Stimulated activated CD4-positive, alpha-beta T cell treated with anti-CD3 and anti-CD28 coated beads, Interleukin-15, amount 100 ng/mL, for 24 hours (primary cell): ENCODE measurements at places on chromosomes 3 and 15.
A peak's percentile ranks its signal among the peaks of the same experiment; 100 is the strongest.

- DNase-seq, result no peak
These were observed 33.3 kb upstream of the HACD2 start for GRCh38 chr3:123618076-123618708.

DNA sequence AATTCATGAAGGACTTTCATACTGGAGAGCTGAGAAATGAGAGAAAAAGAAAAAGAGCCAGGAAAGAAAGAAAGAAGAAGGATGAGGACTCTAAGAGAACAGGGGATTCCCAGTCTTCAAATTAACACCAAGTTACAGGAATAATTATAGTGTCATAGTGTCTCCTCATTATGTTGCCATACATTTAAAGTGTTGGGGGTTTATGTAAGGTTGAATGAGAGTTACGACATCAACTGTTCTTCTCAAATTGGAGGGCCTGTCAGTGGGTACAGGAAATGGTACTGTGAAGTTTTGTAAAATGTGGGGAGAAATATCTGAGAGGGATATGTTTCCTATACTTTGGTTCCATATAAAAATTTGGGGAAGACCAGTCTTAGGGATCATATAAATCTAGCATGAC is 12.3 kb upstream of the CD200 start:
- no peak for DNase-seq

GRCh38 chr15:77476995-77477394 is 56.3 kb downstream of the HMG20A start:
- no peak for DNase-seq

GRCh38 chr15:58324533-58324932 is 107.3 kb upstream of the LIPC start:
- no peak for DNase-seq

GRCh38 chr3:18442756-18443664 is 17.9 kb upstream of the SATB1 start:
- peak; percentile 50 for DNase-seq

DNA sequence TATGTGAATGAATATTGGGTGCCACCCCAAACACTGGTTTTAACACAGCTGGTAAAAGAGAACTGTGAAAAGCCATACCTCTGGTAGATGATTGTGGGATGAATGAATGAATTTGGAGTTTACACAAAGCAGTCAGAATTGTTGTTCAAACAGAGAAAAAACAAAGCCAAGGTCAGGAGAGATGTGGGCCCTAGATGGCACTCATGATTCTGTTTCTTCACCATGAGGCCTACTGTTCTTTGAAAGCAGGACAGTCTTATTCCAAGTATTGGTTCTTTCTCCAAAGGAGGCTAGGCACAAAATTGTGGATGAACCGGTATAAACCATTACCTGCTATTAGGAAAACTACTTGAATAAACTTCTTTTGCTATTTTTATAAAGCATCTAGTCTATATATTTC is 97.6 kb downstream of the SAMMSON start:
- DNase-seq, result no peak

DNA sequence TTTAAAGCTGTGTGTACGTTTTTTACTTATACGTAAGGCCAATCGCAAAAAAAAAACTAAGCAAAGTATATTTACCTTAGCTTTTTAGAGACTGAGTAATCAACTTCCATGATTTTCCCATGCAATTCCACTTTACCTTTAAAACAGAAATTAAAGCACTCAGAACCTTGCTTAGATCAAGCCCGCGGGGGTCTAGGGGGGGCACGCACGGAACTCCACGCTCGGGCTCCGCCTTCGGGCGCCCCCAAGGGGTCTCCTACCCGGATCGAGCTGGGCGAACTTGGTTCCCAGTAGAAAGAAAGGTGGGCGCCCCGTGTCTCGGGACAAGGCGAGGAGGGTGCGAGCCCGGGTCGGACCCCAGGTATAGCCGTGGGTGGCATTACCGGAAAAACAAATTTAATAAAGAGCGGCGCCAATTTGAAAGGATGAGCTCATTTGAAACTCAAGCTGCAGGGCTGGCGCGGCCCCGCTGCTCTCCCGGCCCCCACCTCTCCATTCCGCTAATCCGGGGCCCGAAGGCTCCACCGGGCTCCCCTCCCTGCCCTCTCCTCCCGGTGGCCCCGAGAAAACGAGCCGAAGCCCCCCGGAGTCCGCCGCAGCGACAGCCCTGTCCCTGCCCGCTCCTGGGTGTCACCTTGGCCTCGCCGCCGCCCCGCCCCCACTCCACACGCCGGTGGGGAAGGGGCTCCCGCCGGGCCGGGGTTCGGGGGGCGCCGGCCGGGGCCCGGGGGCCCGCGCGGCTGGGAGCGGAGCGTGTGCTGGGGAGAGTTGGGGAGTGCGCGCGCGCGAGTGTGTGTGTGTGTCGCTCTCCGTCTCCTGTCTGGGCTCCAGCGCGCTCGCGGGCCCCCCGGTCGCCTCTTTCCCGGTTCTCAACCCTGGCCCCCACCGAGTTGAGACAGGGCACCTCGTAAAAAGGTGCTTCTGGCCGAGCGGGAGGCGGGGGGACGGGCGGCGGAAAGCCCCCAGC is 1.5 kb downstream of the IGF2BP2 start:
- peak; percentile 50 for DNase-seq

- DNase-seq, result no peak
These were observed at the start of gene ARL14 for GRCh38 chr3:160676547-160677303. Gene ARL14 (plus strand): TSS chr3:160677160. CDS start chr3:160677347, 187 bp downstream.

DNA sequence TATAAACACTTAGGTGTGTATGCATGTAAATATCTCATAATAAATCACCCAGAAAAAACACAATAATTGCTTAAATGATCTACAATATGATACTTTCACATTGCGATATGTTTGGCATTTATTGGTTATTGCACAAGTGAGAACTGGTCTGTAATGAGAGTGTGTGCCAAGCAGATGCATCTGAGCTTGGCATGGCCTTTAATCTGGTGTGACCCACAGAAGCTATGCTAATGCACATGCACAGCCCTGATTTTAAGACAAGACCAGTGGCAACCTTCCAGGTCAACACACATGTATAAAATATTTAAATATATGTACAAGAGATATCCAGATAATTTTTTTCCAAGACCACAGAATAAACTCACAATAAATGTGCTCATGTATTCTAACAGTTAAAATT is 42.7 kb downstream of the C2CD4A start:
- DNase-seq, result no peak

DNA sequence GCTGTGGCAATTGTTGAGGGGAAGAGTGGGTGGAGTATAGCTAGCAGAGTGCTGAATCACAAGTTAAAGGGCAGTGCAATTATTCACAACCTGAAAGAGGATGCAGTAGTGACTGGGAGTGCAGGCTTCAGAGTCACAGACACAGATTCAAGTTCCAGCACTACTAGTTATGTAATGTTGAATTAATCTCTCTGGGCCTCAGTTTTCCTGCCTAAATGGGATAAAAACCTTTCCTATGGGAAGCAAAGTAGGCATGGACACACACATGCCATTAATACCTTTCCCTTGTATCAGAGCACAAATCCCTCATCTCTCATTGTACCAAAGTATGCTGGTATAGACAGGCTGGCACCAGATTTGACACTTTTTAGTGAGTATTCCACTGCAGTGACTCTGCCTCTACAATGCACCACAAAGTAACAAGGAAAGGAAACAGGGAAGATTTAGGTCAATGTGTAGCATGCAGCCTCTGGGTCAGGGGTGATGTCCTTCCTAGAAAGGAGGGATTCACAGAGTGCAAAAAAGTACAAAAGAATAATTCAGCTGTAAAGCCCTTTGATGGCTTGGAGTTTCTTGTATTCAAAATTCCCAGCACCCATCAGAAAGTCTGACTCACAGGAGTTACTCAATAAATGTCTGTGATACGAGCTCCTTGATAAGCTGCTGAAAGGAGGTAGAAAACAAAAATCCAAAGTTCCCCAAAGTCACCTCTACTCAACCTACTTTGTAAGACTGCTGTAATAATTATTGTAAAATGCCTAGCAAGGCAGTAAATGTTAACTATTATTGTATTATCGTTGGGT is 507.5 kb upstream of the TGFBR2 start:
- DNase-seq, result no peak

GRCh38 chr15:92631721-92632120 is 23.9 kb downstream of the FAM174B start:
- DNase-seq, result peak; percentile 31

DNA sequence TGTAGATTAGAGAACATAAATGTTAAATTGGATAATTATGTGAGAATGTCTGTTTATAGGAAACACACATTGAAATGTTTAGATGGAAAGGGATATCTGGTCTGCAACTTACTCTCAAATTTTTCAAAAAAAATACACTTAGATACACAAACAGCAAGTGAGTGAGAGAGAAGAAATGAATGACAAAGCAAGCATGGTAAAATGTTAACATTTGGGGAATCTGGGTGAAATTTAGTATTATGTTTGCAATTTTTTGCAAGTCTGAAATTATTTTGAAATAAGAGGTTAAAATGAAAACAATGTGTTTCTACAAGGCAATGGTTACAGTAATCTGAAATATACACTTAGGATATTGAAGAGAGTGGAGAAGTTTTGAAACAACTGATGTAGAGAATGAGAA is 134.3 kb downstream of the GLDN start:
- DNase-seq, result no peak

GRCh38 chr15:48143856-48144255 is 23.1 kb downstream of the SLC24A5 start:
- no peak for DNase-seq

- peak; percentile 53 for DNase-seq
These were observed 300.7 kb upstream of the SATB1 start for GRCh38 chr3:18725668-18726407.

- DNase-seq, result no peak
These were observed 23.5 kb downstream of the MYH15 start for GRCh38 chr3:108486941-108487340.

DNA sequence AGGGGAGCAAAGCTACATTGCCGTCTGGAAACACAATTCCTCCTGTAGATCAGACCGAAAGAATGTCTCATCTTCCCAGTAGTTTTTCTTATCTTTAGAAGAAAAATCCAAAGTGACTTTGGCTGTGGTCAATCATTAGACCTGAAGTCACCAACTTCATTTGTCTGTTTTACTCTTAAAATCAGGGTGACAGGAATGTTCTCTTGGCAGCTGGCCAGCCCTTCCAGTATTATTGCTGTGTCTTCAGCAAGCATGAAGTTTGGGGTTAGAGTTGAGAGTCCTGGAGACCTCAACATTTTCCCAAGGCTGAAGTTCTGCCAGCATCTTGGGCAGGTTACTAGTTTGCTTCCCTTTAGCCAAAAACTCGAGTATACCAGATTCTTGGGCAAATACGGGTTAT is 32.5 kb downstream of the RSL24D1 start:
- DNase-seq, result no peak

GRCh38 chr3:46830801-46831200 is 32.4 kb downstream of the MYL3 start:
- DNase-seq, result no peak

- no peak for DNase-seq
These were observed 28.0 kb upstream of the ATP10A start for GRCh38 chr15:25891081-25891480.

DNA sequence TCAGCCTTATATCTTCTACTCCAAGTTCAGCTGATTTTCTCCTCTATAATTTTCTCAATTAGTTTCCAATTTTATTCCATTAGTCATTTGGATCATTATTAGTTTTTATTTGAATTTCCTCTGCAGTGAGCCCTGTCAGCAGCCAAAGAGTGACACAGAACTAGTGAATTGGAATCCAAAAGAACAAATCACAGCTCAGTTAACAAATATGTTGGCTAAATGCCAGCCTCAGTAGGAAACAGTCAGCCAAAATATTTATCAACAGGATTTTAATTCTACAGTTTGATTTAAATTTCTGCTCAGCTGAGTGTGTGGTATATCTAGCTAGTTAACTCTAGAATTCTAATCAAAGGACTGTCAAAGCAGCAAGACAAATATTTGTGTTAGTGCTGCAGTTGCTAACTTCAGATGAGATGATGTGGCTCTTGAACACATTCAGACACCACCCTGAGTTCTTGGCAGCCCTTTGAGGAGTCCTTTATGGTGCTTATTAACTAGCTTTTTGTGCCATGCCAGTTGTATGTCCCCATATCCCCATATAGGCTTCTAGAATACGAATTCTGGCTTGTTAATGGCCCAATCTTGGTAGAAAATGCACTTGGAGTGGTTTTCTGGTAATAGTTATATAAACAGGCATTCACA is 194.5 kb downstream of the CPNE4 start:
- no peak for DNase-seq

DNA sequence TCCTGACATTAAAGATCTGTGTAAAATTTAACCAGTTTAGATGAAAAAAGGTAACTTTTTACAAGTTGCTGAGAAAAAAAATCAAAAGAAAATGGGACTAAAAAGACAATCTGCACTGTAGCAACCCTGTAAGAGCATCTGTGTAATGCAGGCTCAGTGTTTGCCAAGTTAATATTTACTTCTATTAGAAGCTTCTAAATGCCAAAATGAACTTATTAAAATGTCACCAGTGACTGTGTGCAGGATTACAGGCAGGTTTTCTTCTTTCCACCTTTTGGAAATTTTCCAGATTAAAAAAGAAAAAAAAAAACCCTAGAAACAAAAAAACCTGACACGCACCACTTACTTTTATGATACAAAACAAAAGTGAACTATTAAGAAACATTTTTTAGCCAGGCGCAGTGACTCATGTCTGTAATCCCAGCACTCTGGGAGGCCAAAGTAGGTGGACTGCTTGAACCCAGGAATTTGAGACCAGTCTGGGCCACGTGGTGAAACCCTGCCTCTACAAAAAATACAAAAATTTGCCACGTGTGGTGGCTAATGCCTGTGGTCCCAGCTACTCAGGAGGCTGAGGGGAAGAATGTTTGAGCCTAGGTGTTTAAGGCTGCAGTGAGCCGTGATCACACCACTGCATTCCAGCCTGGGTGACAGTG is 87.2 kb downstream of the TJP1 start:
- DNase-seq, result no peak

DNA sequence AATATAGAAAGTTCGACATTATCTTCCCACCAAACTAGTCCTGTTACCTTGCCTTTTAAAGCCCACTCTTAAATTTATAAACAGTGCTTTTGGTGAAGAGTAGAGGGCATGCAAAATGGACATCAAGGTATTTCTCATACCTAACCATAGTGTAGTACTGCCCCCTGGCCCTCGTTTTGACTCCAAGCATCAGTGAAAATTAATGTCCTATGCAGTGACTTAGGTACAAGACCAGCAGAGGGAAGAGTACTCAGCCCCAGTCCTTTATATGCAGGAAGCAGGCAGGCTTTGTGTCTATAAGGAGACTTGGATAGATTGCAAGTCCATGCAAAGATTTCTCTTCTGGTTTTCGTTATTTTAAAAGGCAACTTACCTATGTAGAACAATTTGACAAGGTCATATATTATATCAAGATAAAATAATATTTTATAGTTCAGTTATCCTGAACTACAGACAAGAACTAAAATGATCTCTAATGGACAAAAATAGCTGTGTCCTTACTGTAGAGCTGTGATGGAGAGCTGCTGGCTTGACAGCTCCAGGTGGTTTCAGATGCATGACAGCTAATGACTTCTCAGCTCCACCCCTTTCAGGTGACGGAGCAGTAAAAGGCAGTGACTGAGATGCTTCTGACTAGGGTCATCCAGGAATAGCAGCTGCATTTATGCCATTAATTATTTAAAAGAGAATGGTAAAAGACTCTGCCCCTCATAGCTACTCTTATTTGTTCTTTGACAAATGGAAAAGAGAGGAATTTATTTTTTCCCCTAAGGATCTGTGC is 646.1 kb downstream of the SQOR start:
- DNase-seq, result no peak

GRCh38 chr15:60358935-60359682 is 38.7 kb downstream of the ANXA2 start:
- no peak for DNase-seq
